HFF-Myc (cell line): ENCODE measurements at places on chromosomes 4 and X.

DNA sequence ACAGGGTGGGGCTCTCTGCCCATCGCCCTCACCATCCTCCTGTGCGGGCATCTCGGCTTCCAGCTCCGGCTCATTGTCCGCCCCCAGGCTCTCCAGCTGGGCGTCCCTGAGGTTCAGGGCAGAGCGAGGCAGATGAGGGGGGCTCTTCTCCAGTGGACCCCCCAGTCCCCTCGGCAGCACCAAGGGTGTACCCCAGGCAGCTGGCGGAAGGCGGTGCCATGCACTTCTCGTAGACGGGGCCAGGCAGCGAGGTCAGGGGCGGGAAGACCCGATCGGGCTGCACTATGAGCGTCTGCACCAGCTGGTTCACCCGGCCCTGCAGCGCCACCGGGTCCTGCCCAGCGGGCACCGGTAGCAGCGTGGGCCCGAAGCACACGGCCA, 5.5 kb downstream of the AVPR2 start:
- DNase-seq: no peak

DNA sequence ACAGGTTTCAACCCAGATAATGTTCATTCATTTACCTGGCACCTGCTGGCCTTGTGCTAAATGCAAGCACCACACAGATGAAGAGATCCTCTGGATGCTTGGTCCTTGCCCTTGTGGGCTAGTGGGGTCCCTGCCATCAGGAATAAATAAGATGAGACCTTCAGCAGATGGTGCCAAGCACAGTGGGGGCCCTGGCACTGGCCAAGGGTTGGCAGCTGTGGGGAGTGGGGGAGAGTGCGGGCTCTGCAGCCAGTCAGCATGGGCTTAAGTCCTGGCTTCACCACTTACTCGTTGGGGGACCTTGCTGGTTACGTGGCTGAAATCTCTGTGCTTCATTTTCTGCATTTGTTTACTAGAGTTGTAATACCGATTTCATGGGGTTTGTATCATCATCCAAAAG, 6.9 kb downstream of the LAP3 start:
- no peak for DNase-seq

DNA sequence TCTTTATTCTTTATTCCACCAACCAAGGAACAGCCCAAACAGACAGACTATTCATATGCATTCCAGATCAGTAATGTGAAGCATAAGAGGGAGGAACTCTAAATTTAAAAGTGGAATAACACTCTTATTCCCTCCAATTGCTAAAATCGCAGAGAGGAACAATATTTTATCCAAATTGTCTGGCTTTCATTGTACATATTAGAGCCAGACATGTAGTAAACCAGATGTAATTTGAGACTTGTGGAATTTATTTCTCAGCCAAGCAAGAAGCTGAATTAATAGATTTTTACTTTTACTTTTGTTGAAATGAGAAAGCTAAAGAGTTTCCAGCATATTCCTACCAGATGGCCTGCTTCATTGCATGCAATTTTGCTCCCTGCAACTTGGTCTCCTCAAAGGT, 674.6 kb upstream of the SLIT2 start:
- DNase-seq: no peak

DNA sequence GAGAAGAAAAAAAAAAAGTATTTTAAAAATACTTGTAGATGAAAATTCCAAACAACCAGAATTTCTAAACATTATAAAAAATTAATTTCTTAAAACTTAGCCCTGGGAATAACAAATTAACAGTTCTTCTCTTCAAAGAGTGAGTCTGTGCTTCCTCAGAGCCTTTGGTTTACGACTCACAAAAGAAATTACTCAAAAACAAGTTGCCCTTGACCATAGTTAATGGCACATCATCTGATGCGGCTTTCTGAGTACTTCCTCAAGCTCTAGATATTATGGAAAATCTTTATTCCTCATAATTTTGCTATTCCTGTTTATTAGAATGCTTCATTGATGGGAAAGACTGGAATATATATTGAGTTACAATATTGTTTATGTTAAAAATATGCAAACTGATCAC, 23.7 kb downstream of the TAPT1 start:
- no peak for DNase-seq

- DNase-seq: no peak
These were observed 37.1 kb upstream of the TBC1D9 start for GRCh38 chr4:140793291-140793690.

- DNase-seq: no peak
These were observed 1.5 kb downstream of the NMU start for GRCh38 chr4:55634417-55635128.

DNA sequence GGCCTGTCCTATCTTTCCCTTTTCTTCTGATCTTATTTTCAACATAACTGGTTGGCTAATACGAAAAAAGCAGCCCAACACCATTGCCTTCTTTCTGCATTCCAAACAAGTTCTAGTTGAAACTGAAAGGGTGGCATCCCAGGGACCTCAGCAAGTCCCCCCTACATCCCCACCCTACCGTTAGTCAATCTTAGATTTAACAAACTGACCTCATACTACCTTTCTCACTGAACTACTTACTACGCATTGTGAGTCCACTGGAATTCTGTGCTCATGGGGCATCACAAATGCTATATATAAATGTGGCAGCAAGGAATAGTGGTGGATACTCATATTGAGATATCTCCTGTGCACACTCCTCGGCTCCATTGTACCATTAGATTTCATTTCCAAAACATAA, 33.1 kb upstream of the FGF5 start:
- no peak for DNase-seq

- DNase-seq: no peak
These were observed 67.2 kb downstream of the TBC1D9 start for GRCh38 chr4:140688711-140689598.
